ENCODE measurements at places on chromosomes 12 and 14.

GRCh38 chr14:52078095-52078531, 9.3 kb upstream of the NID2 start:
- DNase-seq: no peak

GRCh38 chr12:75390156-75390898, 562 bp upstream of the GLIPR1L2 start:
- DNase-seq: peak; percentile 3

- DNase-seq: no peak
Measured at GRCh38 chr14:90733139-90733808, 83.0 kb downstream of the TTC7B start.

- DNase-seq: peak; percentile 61
Measured at GRCh38 chr12:11814374-11814773, 164.9 kb downstream of the ETV6 start.

GRCh38 chr12:728781-729180, 23.6 kb upstream of the WNK1 start:
- peak; percentile 46 for DNase-seq

GRCh38 chr14:88017535-88017934, 12.6 kb downstream of the GPR65 start:
- no peak for DNase-seq

DNA sequence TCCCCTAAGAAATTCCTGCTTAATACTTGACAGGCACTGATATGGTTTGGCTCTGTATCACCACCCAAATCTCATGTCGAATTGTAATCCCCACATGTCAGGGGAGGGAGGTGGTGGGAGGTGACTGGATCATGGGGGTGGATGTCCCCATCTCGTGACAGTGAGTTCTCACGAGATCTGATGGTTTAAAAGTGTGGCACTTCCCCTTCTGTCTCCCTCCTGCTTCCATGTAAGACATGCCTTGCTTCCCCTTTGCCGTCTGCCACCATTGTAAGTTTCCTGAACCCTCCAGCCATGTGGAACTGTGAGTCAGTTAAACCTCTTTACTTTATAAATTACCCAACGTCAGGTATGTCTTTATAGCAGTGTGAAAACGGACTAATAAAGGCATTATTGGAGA, 198.0 kb downstream of the FOXN3 start:
- no peak for DNase-seq

Measured in hematopoietic multipotent progenitor cell treated with erythropoietin and hydrocortisone succinate and interleukin-3 and kit ligand, for 4 days (in vitro differentiated cells).